Activated naive CD4-positive, alpha-beta T cell treated with anti-CD3 and anti-CD28 coated beads, Interleukin-2, amount 50 U/mL, for 16 hours (primary cell): ENCODE measurements at places on chromosomes 11 and 22.

DNA sequence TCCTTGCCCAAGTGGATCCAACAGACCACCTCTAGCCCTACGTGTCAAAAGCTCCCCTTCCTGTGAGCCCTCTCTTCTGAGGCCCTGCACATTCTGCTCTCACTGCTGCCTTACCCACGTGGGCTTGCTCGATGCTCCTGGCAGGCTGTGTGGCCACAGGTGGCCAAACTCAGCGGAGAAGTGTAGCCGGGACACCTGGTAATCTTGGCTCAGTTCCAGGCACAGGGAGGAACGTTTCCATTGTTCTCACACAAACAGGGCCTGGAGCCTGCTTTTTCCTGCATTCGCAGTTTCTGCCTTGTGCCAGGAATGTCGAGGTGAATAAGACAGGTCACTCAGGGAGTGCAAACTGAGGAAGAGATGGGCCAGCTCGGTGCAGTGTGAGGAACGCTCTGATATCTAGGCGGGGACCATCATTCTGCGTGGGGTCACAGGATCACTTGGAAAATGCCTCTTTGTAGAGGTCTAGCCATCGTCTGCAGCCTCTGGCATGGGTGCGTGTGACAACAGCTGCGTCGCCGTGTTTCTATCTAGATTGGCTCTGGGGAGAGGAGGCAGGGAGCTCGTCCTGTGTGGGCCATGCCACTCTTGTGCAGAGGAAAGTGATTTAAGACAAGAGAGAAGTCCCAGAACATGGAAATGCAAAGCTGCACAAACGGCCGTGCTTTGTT lies 127.6 kb upstream of the PARVA start:
- no peak for DNase-seq

DNA sequence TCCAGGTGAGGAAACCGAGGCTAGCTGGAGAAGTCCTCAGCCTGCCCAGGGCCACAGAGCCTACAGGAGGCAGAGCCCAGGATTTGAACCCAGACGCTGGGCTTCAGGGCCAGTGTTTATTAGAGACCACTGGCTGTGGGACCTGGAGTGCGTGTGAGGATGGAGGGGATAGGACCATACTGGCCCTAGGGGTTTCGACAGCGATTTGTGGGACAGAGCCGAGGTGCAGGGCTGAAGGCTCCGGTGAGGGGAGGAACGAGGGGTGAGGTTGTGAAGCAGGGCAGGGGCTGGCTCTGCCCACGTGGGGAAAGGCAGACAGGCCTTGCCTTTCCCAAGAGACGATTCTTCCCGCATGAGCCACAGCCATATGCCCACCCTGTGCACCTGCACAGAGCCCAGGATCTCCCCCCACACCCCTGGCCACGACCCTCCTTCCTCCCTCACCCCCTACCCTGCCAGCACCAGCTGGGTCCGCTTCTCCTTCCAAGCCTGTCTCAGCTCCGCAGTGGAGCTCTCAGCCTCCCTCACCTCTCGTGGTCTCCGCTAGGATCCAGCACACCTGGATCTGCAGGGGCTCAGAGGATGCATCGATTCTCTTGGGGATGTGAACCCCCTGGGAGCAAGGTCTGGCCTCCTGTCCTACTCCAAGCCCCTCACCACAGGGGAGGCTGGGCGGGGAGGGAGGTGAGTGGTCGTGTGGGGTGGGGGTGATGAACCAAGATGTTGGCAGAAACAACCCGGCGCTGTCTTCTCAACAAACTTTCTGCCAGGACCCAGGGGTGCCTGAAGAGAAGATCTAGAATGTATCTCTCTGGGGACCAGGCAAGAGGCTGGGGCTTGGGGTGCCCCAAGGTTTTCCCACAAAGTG lies 58.4 kb downstream of the RTL6 start:
- no peak for DNase-seq

GRCh38 chr11:119828819-119829218 lies 99.8 kb upstream of the NECTIN1 start:
- DNase-seq = no peak

GRCh38 chr11:39174196-39174595 lies 2285.3 kb downstream of the LRRC4C start:
- DNase-seq = no peak

GRCh38 chr11:118790357-118791110 lies 430 bp downstream of the DDX6 start:
- peak; percentile 53 for DNase-seq

DNA sequence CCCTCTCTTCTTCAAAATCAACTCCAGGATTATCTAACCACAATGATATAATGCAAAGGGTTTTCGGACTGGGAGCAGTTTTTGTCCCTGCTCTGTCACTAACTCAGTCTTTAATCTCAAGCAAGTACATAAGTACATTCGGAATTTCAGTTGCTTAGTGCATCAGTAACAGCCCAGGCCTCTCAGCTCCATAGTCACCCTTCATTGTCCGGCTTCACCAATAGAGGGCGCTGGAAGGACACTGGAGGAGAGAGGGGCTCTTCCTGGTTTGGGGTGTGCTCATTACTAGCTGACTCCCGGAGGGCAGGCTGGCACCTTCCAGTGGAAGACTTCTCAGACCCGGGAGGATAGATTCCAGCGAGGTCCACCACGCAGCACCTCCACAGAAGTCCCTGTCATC lies 90.4 kb upstream of the PDGFD start:
- no peak for DNase-seq

DNA sequence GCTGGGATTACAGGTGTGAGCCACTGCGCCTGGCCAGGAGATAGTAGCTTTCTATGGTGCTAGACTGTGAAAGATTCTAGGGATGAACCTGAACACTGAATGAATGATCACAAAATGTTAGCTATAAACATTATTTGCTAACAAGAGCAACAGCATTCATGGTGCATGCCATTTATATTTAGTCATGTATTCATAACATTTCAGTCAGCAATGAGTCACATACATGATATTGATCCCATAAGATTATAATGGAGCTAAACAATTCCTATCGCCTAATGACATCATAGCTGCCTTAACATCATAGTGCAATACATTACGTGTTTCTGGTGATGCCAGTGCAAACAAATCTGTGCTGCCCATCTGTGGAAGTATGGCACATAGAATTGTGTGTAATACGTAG lies 164.1 kb downstream of the ARHGAP42 start:
- no peak for DNase-seq

- no peak for DNase-seq
These were observed 65.1 kb downstream of the IGLL5 start for GRCh38 chr22:22952531-22953280.

- DNase-seq = no peak
These were observed 18.8 kb downstream of the SNX19 start for GRCh38 chr11:130897262-130898182.

GRCh38 chr11:35114906-35115687 lies 23.9 kb upstream of the CD44 start:
- no peak for DNase-seq

GRCh38 chr11:111788051-111788450 lies 21.9 kb upstream of the PPP2R1B start:
- no peak for DNase-seq

- DNase-seq = no peak
These were observed 77.2 kb downstream of the SIK3 start for GRCh38 chr11:117020869-117021564.

- DNase-seq = no peak
These were observed 10.4 kb upstream of the ARHGAP8 start for GRCh38 chr22:44741929-44742328.

GRCh38 chr11:115933564-115933963 lies 429.3 kb upstream of the CADM1 start:
- DNase-seq = no peak
